ENCODE measurements at places on chromosomes 7 and 10.

- no peak for DNase-seq
Observed at GRCh38 chr7:157224627-157225026, 85.9 kb downstream of the UBE3C start.

- DNase-seq: no peak
Observed at GRCh38 chr10:122445904-122446303, 8.5 kb upstream of the ARMS2 start.

DNA sequence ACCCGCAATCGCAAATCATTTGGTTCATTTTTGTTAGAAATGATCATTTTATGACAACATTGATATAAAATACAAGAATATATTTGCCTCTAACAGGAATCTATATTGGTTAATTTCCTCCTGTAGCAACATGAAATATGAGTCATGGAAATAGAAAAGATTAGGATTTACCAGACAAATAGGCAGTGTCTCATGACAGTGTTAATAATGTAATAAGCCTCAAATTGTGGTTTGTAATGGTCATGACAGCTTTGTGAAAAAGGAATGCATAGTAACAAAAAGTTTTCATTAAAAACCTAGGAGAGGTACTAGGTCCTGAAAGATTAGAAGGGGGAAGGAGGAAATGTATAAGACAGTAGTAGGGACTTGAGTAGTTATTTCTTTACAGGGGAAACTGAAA is 7.9 kb upstream of the SLK start:
- no peak for DNase-seq

GRCh38 chr7:32659853-32660252 is 164.6 kb downstream of the AVL9 start:
- DNase-seq: no peak

DNA sequence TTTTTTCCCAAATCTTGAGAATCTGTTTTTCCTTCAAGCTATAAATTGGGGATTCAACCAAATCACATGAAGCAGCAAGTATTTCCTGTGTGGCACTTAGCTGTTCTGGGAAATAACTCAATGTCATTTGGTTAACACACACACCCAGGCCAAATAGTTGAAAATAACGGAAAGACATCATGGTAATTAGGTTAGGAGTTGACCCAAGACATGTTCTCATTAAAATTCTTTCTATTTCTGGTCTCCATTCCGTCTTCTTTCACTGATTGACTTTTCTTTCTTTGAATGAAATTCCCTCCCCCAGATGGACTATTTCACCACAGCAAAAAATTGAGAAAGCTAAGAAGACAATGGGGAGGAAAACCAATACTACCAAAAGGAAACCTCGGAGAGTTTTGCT is 30.5 kb downstream of the NRP1 start:
- no peak for DNase-seq

DNA sequence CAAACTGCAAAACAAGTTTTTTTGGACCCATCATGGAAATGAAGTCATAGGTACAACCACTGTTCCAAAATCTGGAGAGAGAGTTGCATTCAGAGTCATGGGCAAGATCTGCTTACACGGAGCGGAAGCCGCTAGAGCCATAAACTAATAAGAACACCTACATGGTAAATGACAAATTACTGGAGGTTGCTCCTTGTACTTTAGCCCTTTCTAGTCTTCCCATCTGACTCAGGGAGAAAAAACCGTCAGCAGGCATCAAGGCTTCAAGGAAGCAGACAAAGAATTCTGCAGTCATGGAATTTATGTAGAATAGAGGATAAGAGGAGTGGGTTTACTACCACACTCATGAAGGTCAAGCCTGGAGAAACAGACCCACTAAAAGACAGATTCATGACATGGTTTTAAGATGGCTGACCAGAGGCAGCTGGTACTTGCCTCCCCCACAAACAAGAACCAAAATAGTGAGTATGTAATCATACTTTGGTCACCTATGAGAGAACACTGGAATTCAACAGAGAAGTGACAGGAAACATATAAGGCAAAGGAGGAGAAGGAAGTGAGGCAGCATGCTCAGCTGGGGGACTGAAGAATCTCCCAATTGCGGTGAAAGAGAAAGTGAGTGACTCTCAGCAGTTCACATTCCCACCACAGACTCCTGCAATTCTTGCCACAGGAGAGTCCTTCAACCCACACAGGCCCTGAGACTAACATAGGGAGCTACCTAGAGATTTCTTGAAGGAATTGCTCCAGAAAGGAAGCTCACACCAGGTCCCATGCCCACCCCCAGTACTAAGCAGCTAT is 42.4 kb upstream of the ASAH2 start:
- DNase-seq: no peak

DNA sequence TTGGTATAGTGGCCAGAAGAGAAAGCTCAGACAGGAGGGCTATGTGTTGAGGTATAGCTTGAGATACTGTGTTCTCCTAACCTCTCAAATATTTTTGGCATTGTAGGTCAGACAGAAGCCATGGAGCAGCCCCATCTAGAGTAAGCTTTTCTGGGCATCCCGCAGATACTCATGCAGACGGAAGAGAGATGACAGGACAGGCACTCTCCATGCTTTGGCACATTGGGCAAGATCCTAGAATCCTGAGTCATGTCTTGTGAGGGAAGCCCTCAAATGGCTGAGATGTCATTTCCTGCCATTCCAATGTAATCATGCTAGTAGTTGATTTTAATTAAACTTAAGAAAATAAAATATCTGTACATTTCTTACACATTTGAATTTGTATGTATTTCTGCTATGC is 16.8 kb upstream of the KIF20B start:
- DNase-seq: no peak

DNA sequence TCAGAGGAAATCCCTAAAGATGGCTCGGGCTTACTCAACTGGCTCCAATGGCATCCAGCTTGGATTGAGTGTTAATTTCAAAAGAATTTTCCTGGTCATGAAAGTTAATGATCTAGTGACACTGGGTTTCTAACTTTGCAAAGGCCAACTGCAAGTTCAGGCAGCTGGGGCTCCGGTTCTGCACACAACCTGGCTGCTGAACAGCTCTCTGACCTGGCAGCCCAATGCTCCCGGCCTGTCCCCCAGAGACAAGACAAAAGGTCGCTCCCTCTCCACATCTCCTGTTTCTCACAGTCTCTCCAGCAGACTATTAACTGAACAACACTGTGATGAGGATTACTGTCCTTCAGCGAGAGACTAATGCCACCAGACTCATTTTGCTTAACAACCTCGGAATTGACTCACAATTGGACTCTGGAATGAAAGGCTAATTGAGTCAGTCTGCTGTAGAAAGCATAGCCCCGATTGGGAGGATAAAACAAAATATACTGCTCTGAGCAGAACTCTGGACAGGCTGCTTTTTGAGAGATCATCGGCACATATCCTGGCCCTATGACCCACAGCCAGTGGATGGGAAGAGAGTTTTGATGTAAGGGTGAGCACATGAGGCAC is 174.5 kb downstream of the GFRA1 start:
- no peak for DNase-seq

DNA sequence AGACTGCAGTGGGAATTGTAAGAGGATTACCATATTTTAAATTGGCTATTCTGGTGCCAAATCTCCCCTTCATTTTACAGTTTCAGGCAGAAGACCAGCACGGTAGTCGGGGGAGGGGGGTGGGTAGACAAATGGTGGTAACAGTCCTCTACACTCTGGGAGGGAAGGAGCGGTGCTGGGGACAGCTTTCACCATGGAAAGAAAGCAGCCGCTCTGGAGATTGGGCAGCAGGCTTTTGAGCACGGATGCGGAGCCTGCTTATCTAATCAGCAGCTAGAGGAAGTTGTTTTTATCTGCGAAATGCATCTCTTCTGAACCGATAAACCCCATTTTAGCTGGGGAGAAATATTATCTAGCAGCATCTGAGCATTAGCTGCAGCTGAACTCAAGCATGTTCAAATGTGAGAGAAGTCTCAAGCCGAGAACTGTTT is 28.7 kb downstream of the IKZF1 start:
- no peak for DNase-seq

- no peak for DNase-seq
Observed at GRCh38 chr7:48176356-48176893, 5.2 kb downstream of the ABCA13 start.

DNA sequence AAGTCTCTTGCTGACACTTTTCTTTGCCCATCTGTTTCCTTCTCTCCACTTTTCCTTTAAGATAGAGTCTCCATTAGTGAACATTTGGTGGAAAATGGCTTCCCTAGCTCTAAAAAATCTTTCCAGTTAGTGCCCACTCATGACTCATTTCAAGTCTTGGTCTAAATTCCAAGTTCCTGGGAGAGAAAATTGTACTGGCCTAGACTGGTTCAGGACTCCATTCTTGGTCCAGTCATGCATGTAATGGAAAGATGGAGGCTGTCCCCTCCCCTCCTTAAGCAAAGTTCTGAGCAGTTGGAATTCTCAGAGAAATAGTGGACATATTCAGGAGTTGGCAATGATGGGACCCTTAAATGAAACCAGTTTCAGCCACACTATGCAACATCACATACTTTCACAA is 3.8 kb upstream of the ALDH18A1 start:
- DNase-seq: no peak

DNA sequence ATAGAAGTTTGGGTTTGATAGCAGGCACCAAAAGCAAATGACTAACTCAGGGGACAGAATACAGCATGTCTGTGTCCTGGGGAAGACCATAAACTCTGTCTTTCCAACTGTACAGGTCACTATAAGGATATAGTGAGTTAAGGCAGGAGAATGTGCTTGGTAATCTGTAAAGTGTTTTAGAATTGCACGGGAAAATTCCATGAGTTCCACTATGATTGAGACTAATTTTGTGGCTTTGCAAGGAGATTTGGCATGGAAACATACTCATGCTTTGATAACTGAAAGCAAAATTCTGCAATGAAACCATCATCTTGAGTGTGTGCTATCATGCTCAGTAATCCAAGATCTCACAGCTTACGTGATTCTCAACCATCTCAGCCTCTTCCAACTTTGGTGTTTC is 152.6 kb downstream of the PKD1L1 start:
- no peak for DNase-seq

DNA sequence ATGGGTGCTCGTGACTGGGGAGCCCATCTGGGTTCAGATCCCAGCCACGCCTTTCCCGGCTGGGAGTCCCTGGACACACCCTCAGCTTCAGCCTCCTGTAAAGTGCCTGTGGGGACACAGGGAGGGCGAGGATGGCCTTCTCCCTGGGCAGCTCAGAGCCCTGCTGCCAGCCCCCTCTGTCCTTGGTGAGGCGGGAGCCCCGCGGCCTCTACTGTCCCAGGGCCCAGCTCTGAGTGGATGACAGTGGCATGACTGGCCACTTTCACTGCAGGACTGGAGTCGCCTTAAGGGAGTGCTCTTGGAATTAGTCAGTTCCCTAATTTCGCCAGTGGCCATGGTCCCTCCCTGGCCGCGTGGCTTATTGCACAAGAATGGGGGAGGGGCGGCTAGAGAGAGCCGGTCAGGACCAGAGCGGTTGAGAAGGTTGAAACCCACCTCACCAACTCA is 4.6 kb downstream of the BRI3 start:
- DNase-seq: no peak

- DNase-seq: no peak
Observed at GRCh38 chr7:101066141-101066832, 19.0 kb upstream of the TRIM56 start.

GRCh38 chr10:14191871-14192270 is 138.9 kb downstream of the FRMD4A start:
- no peak for DNase-seq

DNA sequence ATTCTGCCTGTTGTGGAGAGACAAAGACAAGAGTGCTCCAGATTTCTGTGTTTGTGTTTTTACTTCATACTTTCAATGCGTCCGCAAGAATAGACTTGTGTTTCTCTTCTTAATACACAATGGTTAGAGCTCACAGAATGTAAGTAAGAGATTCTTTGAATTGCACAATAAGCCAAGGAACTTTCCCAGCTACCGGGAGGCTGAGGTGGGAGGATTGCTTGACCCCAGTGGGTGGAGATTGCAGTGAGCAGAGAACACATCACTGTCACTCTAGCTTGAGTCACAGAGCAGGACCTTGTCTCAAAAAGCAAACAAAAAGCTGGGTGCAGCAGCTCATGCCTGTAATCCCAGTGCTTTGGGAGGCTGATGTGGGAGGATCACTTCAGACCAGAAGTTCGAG is 250.7 kb upstream of the MYO3A start:
- no peak for DNase-seq

DNA sequence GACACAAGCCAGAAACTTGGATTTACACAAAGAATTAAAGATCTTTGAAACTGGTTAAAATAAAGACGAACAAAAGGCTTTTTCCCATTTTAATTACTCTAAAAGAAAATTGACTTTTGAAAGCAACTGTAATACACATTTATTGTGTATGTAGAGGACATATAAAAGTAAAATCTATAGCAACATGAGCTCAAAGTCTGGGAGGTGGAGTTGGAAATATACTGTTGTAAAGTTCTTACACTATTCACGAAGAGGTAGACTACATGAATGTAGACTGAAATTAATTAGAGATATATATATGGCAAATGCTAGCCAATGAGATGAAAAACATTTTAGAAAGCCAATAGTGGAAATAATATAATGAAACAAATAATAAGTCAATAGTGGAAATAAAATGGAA is 251.0 kb downstream of the AHR start:
- no peak for DNase-seq

DNA sequence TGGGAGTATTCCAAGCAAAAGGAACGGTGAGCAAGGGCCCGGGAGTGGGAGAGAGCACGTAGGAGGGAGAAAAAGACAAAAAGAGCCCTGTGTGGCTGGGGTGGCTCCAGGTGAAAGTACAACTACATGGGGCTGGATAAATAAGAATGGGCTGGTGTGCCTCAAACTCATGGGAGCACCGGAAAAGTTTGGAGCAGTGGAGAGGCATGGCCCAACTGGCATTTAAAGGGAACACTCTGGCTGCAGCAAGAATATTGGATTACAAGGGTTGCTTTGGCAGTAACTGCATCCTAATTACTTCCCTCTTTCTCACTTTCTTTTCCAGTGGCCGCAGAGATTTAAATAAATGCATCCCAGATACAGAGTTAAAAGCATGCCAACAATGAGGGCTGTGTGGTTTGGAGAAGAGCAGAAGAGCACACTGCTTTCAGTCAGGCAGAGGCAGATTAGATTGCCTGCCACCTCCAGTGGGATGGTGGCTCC is 39.1 kb upstream of the HERPUD2 start:
- DNase-seq: no peak

DNA sequence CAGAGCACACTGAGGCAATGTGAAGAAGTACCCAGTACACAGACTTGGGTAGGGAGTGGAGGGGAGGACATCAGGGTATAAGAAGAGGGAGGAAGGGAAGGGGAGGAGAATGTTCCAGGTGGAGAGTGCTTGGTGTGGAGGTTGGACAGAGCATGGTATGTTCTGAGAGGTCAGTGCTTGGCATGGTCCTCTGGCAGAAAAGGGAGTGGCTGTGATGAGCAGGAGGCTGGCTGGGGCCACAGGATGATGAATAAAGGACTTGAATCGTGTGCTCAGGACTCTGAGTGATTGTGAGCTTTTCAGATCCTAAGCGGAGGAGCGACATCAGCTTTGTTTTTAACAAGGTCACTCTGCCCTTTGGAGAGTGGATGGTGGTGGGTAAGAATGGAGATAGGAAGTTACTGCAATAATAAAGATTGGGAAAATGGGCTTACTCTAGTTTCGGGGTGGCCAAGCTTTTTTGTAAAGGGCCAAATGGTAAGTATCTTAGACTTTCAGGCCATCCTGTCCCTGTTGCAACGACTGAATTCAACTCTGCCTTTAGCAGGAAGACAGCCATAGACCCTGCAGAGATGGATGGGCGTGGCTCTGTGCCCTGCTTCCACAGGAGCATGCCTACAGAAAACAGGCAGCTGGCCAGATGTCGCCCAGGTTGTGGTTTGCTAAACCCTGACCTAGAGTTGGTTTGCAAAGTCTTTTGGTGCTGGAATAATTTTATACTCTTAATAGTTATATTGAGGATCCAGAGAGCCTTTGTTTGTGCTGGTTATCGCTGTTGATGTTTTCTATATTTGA is 8.4 kb downstream of the PPP2R2D start:
- no peak for DNase-seq

GRCh38 chr10:74637685-74638084 is 188.7 kb upstream of the KAT6B start:
- no peak for DNase-seq

All from NCI-H345 (cell line).